ENCODE measurements at places on chromosomes 12 and 14. TPM values are rescaled to one million over a fixed set of nuclear protein-coding genes. Genes with fewer than 3 reads are reported as not detected.

- DNase-seq = no peak
Observed at GRCh38 chr12:1099158-1099557, 108.1 kb downstream of the ERC1 start.

DNA sequence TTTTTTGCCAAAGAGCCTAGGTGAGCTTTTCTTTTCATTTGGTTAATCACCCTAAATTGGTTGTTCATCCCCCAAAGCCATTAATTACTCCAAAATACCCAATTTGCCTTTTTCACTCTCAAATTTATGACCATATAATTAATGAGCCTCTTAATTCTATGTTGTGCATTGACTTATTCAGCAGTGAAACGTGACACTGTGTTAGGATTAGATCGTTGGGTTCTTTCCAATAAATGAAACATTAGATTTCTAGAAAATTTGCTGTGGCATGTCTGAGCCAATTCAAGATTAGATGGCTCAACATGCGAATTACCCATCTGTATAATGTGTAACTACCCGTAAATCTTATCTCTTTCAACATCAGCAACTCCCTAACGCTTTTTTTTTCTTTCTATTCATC, 273.4 kb downstream of the BMP4 start:
- no peak for DNase-seq

GRCh38 chr12:95815632-95816212, 25.2 kb upstream of the NTN4 start:
- peak; percentile 55 for DNase-seq

DNA sequence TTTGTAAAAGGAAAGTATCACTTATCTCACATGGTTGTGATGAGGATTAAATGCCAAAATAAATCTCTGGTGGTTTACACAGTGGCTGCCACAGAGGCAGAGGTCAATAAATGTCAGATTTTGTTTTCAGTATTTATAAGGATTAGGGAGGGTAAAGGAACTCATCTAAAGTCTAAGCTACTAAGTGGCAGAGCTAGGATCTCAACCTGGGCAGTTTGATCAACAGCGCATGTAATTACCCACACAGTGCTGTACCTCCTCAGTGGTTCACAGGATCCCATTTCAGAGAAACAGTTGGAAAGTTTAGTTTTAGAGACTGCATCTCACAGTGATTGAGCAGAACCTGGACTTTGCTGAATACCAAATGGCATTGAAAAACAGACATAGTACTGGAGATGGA, 44.9 kb upstream of the RIC8B start:
- DNase-seq = no peak

HCAR3 gene
- total RNA-seq = not detected

PTGDR gene
- not detected for total RNA-seq

NXPH4 gene
- 5.6 TPM for total RNA-seq

DNA sequence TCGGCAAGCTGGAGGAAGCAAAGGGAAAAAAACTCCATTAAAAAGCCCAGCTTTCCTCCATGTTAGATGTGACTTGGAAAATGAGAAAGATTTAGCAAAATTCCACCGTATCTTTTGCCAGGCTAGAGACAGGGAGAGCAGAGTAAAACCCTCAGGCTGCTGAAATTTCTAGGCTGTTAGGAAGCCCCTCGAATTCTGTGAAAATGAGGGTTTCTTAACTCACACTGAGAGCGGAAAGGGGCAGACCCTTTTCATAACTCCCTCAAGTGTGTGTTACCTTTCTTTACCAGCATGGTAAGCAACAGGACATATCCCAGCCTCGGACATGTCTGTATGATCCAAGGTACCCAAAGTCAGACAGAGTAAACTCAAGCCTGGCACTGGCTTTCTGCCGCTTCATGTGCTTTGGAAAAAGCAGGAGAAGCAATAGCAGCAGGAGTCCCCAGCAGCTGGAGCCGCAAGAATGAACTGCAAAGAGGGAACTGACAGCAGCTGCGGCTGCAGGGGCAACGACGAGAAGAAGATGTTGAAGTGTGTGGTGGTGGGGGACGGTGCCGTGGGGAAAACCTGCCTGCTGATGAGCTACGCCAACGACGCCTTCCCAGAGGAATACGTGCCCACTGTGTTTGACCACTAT, at the start of gene RHOJ:
Gene RHOJ, plus strand, starts transcription at position 37 of the 637 bp plus-strand sequence. Its CDS starts 427 bp downstream, at position 464.
- peak; percentile 4 for DNase-seq

DNA sequence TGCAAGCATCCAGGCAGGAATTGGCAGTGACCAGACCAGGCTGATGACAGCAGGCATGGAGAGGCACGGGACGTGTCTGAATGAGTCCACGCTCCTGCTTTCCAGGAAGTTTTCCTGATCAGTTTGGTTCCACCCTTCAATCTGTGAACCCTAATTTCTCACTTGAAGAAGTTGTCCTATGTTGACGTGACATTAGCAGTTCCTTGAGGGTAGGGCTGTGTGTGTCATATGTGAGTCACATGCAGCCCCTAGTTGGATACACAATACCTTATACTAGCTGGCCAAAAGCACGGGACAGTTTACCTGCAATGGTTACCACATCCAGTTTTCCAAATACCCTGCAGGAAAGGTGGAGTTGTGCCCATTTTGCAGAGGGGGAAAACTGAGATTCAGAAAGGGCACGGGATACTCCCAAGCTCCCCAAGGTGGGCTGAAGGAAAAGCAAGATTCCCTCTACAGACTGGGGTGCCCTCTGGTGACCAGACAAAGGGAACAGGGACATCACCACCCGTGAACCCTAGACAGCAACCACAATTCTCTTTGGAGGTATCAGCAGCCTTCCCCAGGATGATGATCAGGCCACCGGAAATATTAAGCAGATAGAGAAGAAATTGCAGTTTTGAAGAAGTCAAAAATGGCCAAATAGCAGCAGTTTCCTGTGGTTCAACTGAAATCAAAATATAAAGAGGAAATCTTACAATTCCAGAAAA, 194.5 kb downstream of the PHETA1 start:
- no peak for DNase-seq

DNA sequence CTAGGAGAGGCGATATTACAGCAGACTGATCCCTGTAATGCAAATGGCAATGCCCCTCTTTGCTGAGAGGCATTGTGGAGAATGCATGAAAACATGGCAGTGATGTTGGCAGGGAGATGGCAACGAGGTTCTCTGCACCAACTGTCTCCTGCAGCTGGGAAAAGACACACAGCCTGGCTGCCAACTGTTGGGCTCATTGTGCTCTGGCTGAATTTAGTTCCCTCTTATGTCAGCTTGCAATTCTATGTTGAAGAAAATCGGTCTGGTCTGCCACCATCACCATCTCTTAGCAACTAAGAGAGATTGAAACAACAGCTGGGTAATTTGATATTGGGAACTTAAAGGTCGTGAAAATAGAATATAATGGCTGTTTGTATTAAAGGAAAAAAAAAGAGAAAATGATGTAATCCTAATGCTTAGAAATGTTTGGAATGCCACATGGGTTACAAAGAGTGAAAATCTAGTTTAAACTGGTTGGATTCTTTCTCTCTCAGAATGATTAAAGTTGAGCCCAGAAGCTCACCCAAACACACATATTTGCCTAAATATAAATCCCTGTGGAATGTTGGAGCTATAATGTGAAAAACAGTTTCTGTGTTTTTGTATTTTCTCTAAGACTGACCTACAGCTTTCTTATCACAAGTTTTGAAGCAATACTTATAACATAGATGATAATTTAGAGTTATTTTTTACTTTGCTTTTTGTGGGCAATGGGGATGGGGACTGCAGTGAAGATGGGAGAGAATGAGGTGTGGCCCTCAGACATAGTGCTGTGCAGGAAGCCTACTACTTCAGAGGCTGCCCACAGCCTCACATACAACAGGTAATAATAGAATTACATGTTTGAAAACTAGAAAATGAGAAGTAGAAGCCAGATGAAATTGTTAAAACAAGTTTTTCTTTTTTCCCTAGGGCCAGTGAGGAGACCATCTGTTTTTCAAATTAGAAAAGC, 143.7 kb downstream of the AKAP6 start:
- peak; percentile 65 for DNase-seq

- DNase-seq = no peak
Observed at GRCh38 chr12:100372853-100373640, 16.2 kb downstream of the SLC17A8 start.

WSCD2 gene
- 3.2 TPM for total RNA-seq

GUCY2C gene
- not detected for total RNA-seq

DNA sequence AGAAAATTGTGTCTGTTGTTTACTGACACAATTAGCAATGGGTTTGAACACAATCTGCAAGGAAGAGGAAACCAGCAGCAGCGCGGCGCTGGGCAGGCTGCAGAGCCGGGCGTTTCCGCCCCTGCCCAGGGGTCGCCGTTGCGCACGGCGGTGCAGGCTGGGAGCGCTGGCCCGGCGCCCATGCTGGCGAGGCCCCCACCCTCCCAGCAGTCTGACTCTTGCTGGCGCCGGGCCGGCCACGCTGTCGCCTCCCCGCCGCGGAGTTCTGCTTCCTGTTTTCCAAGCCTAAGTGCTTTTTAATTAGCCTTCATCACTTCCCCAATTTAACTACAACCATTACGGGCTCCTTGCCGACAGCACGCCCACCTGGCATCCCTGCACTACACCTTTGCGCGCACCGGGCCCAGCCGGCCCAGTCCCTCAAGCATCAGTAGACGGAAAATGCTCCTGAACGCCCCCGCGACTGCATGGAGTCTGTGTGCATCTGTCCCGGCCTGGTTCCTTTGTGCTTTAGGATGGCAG, 212.1 kb downstream of the GXYLT1 start:
- peak; percentile 17 for DNase-seq

GRCh38 chr14:68795597-68796417, 2.9 kb upstream of the ZFP36L1 start:
- peak; percentile 71 for DNase-seq

GRCh38 chr14:59182641-59183040, 5.8 kb upstream of the DAAM1 start:
- DNase-seq = no peak

SERPINA12 gene
- not detected for total RNA-seq

FOXN4 gene
- not detected for total RNA-seq

CEP290 gene
- 7.5 TPM for total RNA-seq

DNA sequence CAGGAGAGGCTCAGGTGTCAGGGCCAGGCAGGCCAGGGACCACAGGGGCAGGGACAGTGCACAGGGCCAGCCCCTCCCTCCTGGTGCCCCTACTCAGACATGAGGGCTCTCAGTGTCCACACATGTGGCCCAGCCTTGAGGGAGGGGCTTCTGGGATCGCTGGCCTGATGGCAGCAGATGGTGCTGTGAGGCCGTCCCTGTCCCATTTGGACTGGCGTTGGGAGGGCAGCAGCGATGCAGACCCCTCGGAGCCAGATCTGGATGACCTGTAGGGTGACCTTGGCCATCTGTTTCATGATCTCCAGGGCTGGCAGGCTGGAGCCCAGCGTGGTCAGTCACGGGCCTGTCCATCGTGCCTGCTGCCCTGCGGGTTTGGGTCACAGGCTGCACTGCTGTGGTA, 377.6 kb downstream of the TMEM121 start:
- peak; percentile 0 for DNase-seq

DNA sequence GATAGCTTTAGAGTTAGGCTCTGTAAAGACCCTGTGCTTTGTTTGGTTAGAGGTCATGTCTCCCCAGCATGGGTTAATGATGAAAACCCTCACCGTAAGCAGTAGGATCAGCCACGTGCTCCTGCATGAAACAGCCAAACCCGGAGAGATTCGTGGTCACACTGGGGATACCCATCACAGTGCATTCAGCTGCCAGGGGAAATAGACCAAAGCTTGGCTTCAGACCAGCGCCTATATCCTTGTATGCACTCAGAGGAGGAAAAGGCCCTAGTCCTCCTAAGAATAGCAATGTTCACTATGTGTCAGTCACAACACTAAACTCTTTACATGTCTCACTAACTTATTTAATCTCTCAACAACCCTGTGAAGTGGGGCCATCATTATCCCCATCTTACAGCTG, 16.3 kb downstream of the SPX start:
- no peak for DNase-seq

DNA sequence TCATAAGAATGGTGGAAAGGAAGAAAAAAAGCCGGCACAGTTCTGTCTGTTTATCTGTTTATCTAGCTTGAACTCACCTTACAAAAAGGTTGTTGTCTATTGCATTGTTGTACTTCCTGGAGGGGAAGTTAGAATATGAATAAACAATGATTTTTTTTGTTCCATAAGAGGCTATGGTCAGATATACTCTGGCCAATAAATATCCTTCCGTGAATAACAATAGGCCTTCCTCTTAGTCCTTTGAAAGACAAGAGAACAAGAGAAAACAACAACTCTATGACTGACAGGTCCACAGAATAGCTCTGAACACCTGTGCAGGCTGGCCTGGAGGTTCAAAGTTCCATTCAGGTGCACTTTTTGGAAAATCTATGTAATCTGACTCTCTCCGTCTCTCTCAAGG, 192.8 kb upstream of the KRR1 start:
- no peak for DNase-seq

KRT82 gene
- not detected for total RNA-seq

DNA sequence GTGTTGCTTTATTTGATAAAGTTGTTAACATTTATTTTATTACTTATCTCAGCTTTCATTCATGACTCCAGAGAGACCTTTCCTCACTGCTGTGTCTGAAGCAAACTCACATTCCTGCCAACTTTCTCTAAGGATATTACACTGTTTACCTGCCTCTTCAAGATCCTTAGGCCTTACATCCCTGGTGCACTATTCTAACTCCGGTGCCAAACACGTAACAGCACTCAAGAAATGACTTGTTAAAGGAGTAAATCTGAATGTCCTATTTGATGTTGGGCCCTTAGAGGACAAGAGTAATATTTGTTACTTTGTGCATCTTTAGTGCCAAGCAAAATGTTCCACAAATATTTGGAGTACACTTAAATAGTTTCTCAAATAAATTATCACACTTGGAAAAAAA, 324.1 kb upstream of the FLRT2 start:
- DNase-seq = no peak

DNA sequence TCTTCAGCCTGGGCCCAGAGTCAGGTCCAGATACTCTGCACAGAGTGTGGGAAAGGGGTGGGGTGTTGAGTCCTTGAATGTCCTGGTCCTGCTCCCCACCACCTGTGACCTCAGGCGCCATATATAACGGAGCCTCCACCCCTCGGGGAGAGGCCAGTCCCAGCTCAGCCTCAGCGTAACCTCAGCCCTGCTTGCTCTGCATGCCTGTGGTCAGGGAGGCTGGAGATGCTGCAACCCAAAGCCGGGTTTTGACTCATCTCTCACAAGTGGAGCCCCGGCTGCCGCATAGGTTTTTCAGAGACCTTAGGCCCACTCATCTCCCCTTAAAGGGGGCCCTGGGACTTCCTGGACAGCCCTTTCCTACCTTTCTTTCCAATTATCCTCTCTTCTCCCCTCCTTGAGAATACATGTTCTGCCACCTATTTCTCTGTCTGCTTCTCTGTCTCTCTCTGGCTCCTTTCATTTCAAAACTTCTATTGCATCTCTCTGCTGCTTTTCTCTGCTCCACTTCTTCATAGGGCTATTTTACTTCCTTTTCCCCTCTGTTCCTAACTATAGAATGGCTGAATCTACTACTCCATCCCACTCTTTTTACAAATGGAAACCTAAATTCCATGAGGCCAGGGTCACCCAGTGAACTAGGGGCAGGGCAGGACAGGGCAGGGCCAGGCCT, 1.2 kb downstream of the ITGB7 start:
- DNase-seq = peak; percentile 74

GRCh38 chr14:73452341-73453186, 5.8 kb downstream of the NUMB start:
- peak; percentile 47 for DNase-seq
